Activated CD8-positive, alpha-beta T cell treated with anti-CD3 and anti-CD28 coated beads for 36 hours (primary cell): ENCODE measurements at places on chromosomes 11 and 22. TPM values are rescaled to one million over a fixed set of nuclear protein-coding genes. Genes with fewer than 3 reads are reported as not detected.

DNA sequence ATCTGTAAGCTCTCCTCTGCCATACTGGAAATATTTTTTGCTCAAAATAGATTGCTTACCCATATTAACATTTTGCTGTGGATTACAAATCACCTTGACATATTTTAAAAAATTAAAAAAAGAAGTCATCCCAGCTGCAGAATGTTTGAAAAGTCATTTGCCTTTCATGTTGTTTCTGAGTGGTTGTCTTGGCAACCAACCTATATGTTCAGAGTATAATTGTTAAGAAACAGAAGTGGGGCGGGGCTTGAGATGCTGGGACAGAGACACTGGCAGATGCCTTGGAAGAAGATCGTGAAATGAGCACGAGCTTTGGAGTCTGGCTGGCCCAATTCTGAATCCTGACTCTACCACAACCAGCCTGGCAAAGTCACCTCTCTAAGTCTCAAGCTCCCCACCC is 348.2 kb downstream of the LARGE1 start:
- DNase-seq: no peak

DNA sequence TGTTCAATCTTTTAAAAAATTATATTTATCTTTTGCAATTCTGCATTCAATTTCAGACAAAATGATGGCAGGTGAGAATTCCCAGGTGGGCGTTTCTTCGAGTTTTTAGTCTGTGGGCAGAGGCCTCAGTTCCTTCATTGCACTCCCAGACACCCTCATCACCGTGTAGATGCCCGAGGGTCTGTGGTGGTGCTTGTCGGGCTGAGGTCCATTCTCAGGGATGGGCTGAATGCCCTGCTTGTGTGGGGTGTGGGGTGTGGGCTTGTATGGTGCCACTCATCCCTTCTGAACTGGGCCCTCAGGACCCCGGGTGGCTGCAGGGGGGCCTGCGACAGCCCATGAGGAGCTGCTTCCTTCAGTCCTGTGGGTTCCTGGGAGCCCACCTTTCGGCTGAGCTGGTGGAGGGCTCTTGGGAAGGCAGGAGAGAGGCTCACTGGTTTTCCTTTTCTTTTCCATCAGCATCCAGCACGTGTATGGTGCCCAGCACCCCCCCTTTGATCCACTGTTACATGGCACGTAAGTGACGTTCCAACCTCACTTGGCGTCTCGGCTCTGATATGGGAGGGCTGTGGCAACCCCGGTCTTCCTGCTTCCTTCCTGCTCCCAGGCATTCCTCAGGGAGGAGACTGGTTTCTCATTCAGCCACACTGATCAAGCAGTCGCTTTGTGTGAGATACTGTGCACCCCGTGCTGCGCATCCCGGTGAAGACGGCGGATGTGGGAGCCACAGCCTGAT is 29.8 kb downstream of the TBC1D22A start:
- DNase-seq: no peak

DNA sequence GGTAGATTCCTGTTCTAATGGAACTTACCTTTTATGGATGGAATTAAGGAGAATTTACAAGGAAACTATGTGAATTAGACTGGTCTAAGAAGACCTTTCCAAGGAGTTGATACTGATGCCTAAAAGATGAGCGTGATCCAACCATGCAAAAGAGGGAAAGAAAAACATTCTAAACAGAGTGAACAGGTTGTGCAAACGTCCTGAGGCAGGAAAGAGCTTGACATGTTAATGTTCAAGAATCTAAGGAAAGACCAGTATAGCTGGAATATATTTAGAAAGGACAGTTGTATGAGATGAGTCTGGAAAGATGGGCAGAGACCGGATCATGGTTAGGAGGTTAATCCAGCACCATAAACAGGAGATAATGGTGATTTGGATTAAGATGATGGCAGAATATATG is 1.3 kb downstream of the DDIAS start:
- DNase-seq: no peak

DNA sequence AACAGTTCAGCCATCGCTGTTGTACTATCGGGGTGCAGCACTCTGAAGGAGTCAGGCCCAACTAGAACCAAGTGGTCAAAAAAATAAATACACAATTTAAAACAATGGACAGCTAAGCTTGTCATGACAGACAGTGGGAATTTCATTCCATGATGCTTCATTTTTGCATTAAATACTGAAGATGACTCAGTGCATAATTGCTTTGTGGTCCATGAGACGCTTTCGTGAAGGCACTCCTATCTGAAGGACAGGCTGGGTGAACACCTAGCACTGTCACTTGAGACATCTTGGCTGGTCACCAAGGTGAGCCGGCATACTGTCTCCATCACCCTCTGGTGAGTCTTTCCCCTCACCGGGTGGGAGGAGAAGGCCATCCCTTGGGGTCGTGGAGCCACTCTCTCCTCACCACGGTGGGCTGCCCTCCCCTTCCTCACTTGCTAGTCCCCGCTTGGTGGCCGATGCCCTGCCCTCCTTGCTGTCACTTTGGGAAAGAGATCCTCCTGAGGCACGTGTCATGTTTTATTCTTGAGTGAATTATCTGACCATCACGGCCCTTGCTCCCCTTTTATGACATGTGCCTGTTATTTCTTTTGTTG is 4.9 kb upstream of the TESMIN start:
- no peak for DNase-seq

FOLR2 gene
- not detected for total RNA-seq
